ENCODE measurements at places on chromosomes 16 and 17.

- H3K27me3 ChIP-seq: peaks cover 3% of the 10 kb centered on the region
- no peak overlapping the region for H3K4me3 ChIP-seq
- no peak overlapping the region for H3K27ac ChIP-seq
- H3K4me1 ChIP-seq: no peaks in the 10 kb centered on the region
Measured at GRCh38 chr17:34519282-34519681, 60.1 kb upstream of the TMEM132E start.

DNA sequence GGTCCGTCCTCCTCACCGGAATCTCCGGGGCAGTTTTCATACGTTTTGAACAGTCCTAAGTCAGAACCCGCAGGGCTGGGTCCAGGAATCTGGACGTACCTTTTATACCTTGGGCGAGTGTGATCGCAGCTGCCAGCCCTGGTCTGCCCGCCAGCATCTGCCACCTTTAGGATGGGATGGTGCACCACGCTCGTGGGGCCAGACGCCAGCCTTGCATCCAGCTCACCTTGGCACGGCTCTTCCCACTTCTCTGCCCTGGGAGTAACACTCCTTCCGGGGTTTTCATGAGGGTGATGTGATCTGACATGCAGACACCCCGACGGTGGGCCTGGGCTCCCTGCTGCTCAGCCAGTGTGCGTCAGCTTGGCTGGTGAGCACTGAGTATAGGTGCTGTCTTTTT, 66.6 kb upstream of the ZNF469 start:
- H3K27me3 ChIP-seq: peaks cover 5% of the 10 kb centered on the region
- no peak overlapping the region for H3K4me3 ChIP-seq
- H3K27ac ChIP-seq: no peak overlapping the region
- no peaks in the 10 kb centered on the region for H3K36me3 ChIP-seq
- H3K4me1 ChIP-seq: no peaks in the 10 kb centered on the region

DNA sequence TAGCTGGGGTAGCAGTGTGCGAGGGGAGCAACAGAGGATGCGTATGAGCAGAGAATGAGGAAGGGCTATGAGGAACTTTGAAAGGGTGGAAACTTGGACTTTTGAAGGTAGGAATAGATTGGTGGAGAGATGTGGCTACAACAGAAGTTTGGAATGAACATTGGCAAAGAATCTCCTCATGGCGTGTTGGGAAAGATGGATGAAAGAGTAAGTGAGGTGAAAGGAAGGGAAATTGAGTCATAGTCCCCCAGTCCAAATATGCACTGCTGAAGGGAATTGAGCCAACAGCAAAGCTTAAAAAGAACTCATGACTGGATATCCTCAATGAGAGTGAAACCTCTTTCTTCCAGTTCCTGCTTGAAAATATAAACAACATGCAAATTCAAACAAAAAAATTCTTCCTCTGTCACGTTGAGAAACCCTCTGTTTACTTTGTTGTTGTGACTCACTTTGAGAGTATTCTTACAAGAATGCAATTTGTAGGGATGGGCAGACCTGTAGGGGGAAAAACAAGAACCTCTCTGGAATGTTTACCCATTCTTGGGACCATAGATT, 313.2 kb upstream of the KCNJ16 start:
- H3K4me3 ChIP-seq: no peak overlapping the region
- no peak overlapping the region for H3K27ac ChIP-seq
- H3K27me3 ChIP-seq: peaks cover 2% of the 10 kb centered on the region
- peaks cover 19% of the 10 kb centered on the region for H3K4me1 ChIP-seq
- H3K36me3 ChIP-seq: no peaks in the 10 kb centered on the region

- no peaks in the 10 kb centered on the region for H3K4me1 ChIP-seq
- peaks cover 3% of the 10 kb centered on the region for H3K27me3 ChIP-seq
- no peak overlapping the region for H3K27ac ChIP-seq
- no peak overlapping the region for H3K4me3 ChIP-seq
- no peak for DNase-seq
- no peaks in the 10 kb centered on the region for H3K36me3 ChIP-seq
Measured at GRCh38 chr17:81473019-81473418, 39.6 kb downstream of the ACTG1 start.

DNA sequence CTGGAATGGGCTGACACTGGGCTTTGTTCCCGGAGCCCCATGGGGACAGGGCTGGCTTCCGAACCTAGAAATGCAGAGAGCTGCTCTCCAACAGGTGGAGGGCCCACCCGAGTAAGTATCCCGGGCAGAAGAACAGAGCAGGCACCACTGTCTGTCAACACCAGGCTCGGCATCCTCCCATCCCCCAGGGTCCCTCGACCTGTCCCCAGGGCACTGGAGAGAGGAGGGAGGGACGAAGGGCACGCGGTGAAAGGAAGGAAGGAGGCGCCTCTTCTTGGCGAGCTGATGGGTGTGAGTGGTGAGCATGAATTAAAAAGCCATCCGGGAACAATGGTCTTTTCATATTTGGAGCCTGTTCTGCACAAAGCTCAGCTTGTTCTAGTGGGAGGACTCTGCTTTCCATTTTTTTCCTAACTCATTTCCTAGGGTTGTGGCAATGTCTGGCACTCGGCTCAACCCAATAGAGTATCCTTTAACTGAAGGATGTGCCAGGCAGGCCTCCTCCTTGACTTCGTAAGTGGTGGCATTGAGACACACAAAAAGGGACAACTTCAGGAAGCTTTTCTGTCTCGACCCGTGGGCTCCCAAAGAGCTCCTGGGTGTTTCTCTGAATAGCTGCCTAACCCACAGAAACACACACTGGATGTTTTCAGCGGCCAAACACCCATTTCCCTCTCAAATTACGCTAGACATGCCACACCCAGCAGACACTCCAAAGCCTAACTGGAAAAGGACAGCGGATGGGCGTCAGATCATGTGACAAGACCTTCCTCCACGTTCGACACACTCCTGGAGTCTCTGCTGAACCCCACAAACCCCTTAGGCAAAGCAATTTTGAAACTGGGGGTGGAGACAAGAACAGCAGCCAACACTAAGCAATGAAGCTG, 47.7 kb downstream of the ZFHX3 start:
- DNase-seq: no peak
- no peak overlapping the region for H3K4me3 ChIP-seq
- no peak overlapping the region for H3K27ac ChIP-seq
- no peaks in the 10 kb centered on the region for H3K4me1 ChIP-seq

DNA sequence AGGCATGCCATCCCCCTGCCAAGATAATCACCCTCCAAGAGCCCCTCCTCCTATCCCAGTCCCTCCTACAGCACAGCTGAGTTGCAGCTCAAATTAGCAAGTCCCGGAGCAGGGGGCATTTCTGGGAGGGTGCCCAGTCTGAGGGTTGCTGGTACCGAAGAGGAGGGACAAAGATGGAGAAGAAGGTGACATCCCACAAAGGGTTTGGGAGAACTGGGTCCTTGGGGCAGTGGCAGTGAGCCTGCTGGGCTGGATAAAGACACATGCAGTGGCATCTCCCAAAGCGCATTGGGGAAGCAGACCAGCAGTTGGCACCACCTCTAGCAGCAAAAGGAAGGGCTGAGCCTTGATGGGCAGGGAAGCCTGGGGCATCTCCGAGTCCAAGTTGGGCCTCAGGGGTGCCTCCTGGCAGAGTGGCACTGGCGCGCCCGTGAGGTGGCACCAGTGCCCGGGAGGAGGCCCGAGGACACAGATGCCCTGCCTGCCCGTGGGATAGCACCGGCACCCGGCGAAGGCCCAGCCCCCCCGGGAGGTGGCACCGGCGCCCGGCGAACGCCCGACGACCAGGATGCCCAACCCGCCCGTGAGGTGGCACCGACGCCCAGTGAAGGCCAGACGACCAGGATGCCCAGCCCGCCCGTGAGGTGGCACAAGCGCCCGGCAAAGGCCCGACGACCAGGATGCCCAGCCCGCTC, 622 bp downstream of the TOM1L2 start:
- no peak for DNase-seq
- no peaks in the 10 kb centered on the region for H3K36me3 ChIP-seq

GRCh38 chr17:7705269-7706255, 560 bp downstream of the EFNB3 start:
- H3K27me3 ChIP-seq: peaks cover 28% of the 10 kb centered on the region
- H3K4me3 ChIP-seq: no peak overlapping the region
- H3K4me1 ChIP-seq: peaks cover 20% of the 10 kb centered on the region
- no peak for DNase-seq

- H3K27me3 ChIP-seq: peaks cover 2% of the 10 kb centered on the region
- H3K4me3 ChIP-seq: no peak overlapping the region
- DNase-seq: no peak
- H3K36me3 ChIP-seq: no peaks in the 10 kb centered on the region
- no peak overlapping the region for H3K27ac ChIP-seq
- peaks cover 7% of the 10 kb centered on the region for H3K4me1 ChIP-seq
Measured at GRCh38 chr16:58266336-58266735, 28.5 kb downstream of the PRSS54 start.

GRCh38 chr16:55597928-55598327, 31.4 kb downstream of the CAPNS2 start:
- H3K4me3 ChIP-seq: no peak overlapping the region
- H3K27ac ChIP-seq: no peak overlapping the region
- no peaks in the 10 kb centered on the region for H3K36me3 ChIP-seq
- H3K27me3 ChIP-seq: no peaks in the 10 kb centered on the region
- no peaks in the 10 kb centered on the region for H3K4me1 ChIP-seq
- DNase-seq: no peak

- H3K36me3 ChIP-seq: peaks cover 2% of the 10 kb centered on the region
- H3K4me1 ChIP-seq: no peaks in the 10 kb centered on the region
- no peaks in the 10 kb centered on the region for H3K27me3 ChIP-seq
- H3K27ac ChIP-seq: no peak overlapping the region
- H3K4me3 ChIP-seq: no peak overlapping the region
- DNase-seq: no peak
Measured at GRCh38 chr16:12231666-12232065, 255.1 kb downstream of the SNX29 start.

- H3K27ac ChIP-seq: no peak overlapping the region
- H3K4me1 ChIP-seq: no peaks in the 10 kb centered on the region
- DNase-seq: no peak
- peaks cover 2% of the 10 kb centered on the region for H3K27me3 ChIP-seq
Measured at GRCh38 chr17:80109713-80110446, 8.5 kb downstream of the GAA start.

DNA sequence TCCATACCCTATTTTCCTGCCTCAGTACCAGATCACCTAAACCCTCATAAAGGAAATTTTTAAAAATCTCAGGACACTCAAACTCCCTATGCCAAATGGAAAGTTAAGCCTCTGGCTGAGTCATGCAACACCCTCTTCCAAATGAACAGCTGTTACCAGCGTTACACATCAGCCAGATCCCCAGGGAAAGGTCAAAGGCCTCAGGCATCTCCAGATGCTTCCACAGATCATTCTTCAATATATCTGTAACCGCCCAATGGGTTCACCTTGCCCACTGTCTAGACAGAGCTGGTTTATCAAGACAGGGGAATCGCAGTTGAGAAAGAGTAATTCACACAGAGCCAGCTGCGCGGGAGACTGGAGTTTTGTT, 29.1 kb upstream of the SHCBP1 start:
- DNase-seq: no peak
- H3K4me3 ChIP-seq: no peak overlapping the region
- H3K27ac ChIP-seq: no peak overlapping the region
- H3K27me3 ChIP-seq: no peaks in the 10 kb centered on the region
- peaks cover 6% of the 10 kb centered on the region for H3K4me1 ChIP-seq

GRCh38 chr16:31678649-31679325, 151.1 kb downstream of the AHSP start:
- peaks cover 3% of the 10 kb centered on the region for H3K27me3 ChIP-seq
- H3K4me1 ChIP-seq: peaks cover 16% of the 10 kb centered on the region
- no peak for DNase-seq
- H3K36me3 ChIP-seq: peaks cover 1% of the 10 kb centered on the region

GRCh38 chr17:2502871-2503580, 8.7 kb downstream of the METTL16 start:
- DNase-seq: no peak
- peaks cover 25% of the 10 kb centered on the region for H3K36me3 ChIP-seq
- H3K4me1 ChIP-seq: peaks cover 24% of the 10 kb centered on the region
- H3K27me3 ChIP-seq: no peaks in the 10 kb centered on the region

- DNase-seq: no peak
- no peak overlapping the region for H3K27ac ChIP-seq
- peaks cover 5% of the 10 kb centered on the region for H3K36me3 ChIP-seq
- no peaks in the 10 kb centered on the region for H3K27me3 ChIP-seq
- no peak overlapping the region for H3K4me3 ChIP-seq
Measured at GRCh38 chr16:86531191-86531545, 20.8 kb downstream of the FOXF1 start.
